ENCODE measurements at places on chromosomes 3 and 15.

DNA sequence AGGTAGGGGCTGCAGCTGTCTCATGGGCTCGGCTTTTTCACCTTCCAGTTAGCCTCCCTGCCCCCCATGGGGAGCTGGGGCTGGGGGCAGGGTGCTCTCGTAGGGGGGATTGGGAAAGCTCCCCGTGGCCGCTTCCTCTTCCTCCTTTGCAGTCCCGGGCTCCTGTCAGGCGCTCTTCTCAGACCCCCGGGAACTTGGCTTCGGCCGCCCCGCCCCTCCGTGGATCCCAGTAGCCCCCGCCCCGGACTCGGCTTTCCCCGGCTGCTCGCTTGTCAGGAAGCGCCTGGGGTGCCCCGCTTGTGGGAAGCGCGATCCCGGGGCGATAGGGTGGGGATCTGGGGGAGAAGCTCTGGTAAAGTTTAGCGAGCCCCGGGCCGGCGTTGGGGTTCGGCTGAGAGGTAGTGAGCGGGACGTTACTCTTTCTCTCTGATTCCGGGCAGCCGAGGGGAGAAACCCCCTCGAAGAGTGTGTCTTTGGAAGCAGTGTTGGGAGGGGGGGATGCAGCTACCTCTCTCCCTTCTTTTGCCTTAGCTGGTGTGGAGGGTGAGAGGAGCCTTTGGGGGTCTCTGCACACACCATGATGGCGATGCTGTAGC, 611 bp downstream of the PIAS1 start:
- DNase-seq: no peak

GRCh38 chr3:79986338-79986737, 218.5 kb upstream of the ROBO1 start:
- DNase-seq: no peak

DNA sequence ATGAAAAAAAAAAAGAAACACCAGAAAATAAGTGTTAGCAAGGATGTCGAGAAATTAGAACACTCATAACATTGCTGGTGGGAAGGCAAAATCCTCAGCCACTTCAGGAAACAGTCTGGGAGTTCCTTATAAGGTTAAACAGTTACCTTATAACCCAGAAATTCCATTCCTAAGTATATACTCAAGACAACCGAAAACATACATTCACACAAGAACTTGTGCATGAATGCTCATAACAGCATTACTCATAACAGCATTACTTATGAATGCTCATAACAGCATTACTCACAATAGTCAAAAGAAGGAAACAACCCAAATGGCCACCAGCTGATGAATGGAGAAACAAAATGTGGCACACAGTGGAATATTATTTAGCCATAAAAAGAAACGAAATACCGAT, 34.8 kb upstream of the DCP1A start:
- no peak for DNase-seq

- no peak for DNase-seq
These were observed 8.4 kb upstream of the ATR start for GRCh38 chr3:142586803-142587406.

DNA sequence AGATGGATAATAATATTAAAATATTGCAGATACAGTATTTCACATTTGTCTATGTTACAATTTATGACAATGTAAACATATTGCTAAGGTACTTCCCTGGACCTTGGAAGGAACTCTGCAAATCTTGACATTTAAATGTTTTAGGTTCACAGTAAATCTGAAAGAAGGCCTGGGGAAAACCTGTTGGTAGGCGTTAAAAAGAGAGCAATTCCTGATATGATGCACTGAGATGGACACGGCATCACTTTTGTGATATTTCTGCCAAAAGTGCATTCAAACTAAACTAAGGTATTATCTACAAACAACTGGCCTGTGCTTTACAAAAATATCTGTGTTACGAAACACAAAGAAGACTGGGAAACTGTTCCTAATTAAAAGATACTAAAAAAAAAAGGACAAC, 6.1 kb upstream of the TP63 start:
- no peak for DNase-seq

All from activated CD8-positive, alpha-beta memory T cell treated with anti-CD3 and anti-CD28 coated beads for 1 hour (primary cell).